ENCODE measurements at places on chromosomes 16 and 17.

- no peak for DNase-seq
- no peak overlapping the region for H3K4me3 ChIP-seq
- peaks cover 25% of the 10 kb centered on the region for H3K4me1 ChIP-seq
- no peaks in the 10 kb centered on the region for H3K27me3 ChIP-seq
- H3K36me3 ChIP-seq: no peaks in the 10 kb centered on the region
- no peak overlapping the region for H3K27ac ChIP-seq
These were observed 6.2 kb downstream of the TMEM97 start for GRCh38 chr17:28325211-28325610.

- no peak overlapping the region for H3K4me3 ChIP-seq
- H3K36me3 ChIP-seq: peaks cover 54% of the 10 kb centered on the region
- peaks cover 27% of the 10 kb centered on the region for H3K4me1 ChIP-seq
- no peak for DNase-seq
- no peaks in the 10 kb centered on the region for H3K27me3 ChIP-seq
These were observed 11.9 kb upstream of the FAAP100 start for GRCh38 chr17:81563861-81564586.

DNA sequence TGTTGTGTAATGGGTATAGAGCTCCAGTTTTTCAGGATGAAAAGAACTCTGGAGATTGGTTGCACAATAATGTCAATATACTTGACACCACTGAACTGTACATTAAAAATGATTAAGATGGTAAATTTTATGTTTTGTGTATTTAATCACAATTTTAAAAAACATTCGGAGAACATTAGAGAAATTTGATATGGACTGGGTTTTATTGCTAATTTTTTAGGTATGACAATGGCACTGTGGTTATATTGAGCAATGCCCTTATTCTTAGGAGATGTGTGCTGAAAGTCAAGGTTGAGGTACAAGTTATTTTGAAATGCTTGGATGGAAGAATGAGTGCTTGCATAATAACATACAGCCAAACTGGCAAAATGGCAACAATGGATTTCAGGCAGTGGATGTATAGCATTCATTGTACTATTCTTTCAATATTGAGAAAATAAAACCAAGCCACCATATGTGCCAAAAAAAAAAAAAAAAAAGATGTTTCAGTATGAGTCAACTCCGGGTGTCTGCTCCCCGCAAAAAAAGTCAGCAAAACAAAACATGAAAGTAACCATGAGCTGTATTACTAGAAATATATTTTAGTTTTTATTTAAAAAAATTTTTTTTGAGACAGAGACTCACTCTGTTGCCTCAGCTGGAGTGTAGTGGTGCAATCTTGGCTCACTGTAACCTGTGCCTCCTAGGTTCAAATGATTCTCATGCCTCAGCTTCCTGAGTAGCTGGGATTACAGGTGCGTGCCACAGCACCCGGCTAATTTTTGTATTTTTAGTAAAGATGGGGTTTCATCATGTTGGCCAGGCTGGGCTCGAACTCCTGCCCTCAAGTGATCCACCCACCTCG is 19.8 kb downstream of the HOXB1 start:
- no peak overlapping the region for H3K27ac ChIP-seq
- H3K36me3 ChIP-seq: no peaks in the 10 kb centered on the region
- H3K27me3 ChIP-seq: peaks cover 2% of the 10 kb centered on the region

DNA sequence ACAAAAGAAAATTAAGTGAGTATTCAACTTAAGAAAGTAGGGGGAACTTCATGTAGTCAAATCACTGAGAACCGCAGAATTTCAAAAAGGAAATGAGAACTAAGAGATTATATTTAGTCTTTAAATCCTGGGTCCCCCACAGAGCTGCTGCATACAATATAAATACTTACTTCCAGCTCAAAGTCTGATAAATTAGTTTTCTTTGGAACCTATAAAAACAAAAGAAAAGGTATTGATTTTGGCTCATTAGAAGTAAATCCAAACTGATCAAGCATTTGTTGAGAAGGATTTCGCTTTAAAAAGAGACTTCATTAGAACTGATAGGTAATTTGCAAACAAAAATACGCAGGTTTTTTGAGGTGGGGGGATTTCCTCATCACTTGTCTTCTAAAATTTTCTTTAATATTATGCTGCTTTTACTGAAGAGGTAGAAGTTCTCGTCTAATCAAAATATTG is 21.9 kb downstream of the PARN start:
- no peaks in the 10 kb centered on the region for H3K4me1 ChIP-seq
- no peak overlapping the region for H3K4me3 ChIP-seq
- no peak overlapping the region for H3K27ac ChIP-seq
- H3K27me3 ChIP-seq: no peaks in the 10 kb centered on the region

DNA sequence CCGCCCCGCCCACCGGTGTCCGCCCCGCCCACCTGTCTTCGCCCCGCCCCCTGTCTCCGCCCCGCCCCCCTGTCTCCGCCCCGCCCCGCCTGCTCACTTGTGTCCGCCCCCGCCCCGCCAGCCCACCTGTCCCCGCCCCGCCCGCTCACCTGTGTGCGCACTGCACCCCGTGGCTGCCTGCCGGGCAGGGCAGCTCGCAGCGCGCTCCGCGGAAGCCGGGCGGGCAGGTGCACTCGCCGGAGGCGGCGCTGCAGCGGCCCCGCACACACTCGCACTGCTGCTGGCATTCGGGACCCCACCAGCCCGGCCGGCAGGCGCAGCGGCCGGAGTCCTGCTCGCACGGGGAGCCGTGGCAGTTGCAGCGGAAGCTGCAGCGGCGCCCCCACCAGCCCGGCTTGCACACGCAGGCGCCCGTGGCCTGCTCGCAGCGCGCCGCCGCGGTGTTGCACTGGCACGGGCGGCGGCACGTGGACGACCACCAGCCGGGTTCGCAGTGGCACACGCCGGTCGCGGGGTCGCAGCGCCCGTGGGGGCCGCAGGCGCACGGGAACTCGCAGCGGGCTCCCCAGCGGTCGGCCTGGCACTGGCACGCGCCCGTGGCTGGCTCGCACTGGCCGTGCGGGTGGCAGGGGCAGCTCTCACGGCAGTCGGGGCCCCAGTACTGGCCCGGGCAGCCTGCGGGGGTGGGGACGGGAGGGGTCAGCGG is 2.1 kb downstream of the SCARF1 start:
- peaks cover 10% of the 10 kb centered on the region for H3K4me1 ChIP-seq
- no peaks in the 10 kb centered on the region for H3K27me3 ChIP-seq
